ENCODE measurements at places on chromosomes 2 and 18. TPM values are rescaled to one million over a fixed set of nuclear protein-coding genes. Genes with fewer than 3 reads are reported as not detected.

The HOXD9 gene
- total RNA-seq, result 2.4 TPM

The ZNF24 gene
- 75.6 TPM for total RNA-seq

The EPHA4 gene
- total RNA-seq, result 13.1 TPM

The GRB14 gene
- total RNA-seq, result 39.6 TPM

The CENPA gene
- not detected for total RNA-seq

The CDKL4 gene
- total RNA-seq, result 1.3 TPM

The ZNF385B gene
- total RNA-seq, result 2.7 TPM

The DSC3 gene
- 0.21 TPM for total RNA-seq

GRCh38 chr2:98026927-98027522, 31.3 kb upstream of the TMEM131 start:
- peaks cover 7% of the 10 kb centered on the region for H3K4me1 ChIP-seq
- DNase-seq, result no peak
- H3K27ac ChIP-seq, result no peak overlapping the region
- no peaks in the 10 kb centered on the region for H3K36me3 ChIP-seq
- H3K4me3 ChIP-seq, result no peak overlapping the region

- no peak for DNase-seq
- no peaks in the 10 kb centered on the region for H3K4me1 ChIP-seq
- H3K27me3 ChIP-seq, result no peaks in the 10 kb centered on the region
- H3K4me3 ChIP-seq, result no peak overlapping the region
- H3K36me3 ChIP-seq, result no peaks in the 10 kb centered on the region
Measured at GRCh38 chr18:78129260-78129659, 850.4 kb upstream of the SALL3 start.

DNA sequence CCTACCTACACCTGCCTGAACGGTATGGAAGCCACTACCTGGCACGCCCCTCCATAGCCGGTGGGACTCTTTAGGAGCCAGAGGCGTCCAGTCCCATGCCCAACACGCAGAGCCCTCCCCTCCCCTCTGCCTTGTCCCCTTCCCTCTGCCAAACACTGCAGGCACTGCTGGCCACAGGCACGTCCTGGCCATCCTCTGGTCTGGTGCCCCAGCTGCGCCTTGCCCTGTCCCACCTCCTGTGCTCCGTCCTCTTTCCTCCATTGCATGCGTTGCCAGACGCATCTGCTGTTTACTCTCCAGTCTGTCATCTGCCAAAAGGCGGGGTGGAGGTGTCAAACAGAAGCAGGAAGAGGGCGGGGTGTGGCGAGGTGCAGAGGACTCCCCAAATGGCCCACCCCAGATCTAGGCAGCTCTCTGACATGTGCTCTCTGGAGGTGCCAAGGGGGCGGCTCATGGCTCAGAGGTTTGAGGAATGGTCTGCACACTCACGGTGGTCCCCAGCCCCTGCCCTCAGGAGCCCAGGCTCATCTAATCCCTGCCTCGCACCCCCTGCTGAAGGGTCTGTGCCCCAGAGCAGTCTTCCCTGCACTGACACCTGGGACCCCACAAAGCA, 45.1 kb downstream of the HS6ST1 start:
- H3K4me3 ChIP-seq, result no peak overlapping the region
- H3K27ac ChIP-seq, result no peak overlapping the region
- H3K36me3 ChIP-seq, result no peaks in the 10 kb centered on the region

DNA sequence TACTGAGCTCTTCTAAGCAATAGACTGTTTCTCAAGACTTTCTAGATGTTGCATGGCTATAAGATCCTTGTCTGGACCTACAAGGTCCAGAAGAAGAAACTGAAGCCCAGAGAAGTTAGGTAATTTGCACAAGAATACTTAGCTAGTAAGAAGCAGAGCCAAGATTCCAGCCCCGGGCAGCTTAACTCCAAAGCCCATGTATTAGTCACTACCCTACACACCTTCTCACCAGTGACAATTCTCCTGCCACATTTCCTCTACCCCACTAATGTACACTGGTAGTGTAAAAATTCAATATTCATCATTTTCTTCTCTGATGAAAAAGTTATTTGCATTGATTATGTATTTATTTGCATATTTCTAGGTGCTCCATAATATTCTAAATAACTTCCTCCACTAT, 95.5 kb upstream of the CREB1 start:
- no peaks in the 10 kb centered on the region for H3K4me1 ChIP-seq
- H3K4me3 ChIP-seq, result no peak overlapping the region
- no peak for DNase-seq
- H3K27me3 ChIP-seq, result no peaks in the 10 kb centered on the region
- H3K36me3 ChIP-seq, result no peaks in the 10 kb centered on the region

GRCh38 chr2:63320669-63321068, 267.6 kb downstream of the WDPCP start:
- H3K27me3 ChIP-seq, result no peaks in the 10 kb centered on the region
- no peak for DNase-seq
- no peak overlapping the region for H3K27ac ChIP-seq
- no peak overlapping the region for H3K4me3 ChIP-seq
- no peaks in the 10 kb centered on the region for H3K36me3 ChIP-seq

GRCh38 chr2:225091336-225091735, 49.1 kb upstream of the DOCK10 start:
- no peaks in the 10 kb centered on the region for H3K4me1 ChIP-seq
- H3K4me3 ChIP-seq, result no peak overlapping the region
- H3K36me3 ChIP-seq, result no peaks in the 10 kb centered on the region
- H3K27ac ChIP-seq, result no peak overlapping the region
- no peak for DNase-seq
- no peaks in the 10 kb centered on the region for H3K27me3 ChIP-seq

DNA sequence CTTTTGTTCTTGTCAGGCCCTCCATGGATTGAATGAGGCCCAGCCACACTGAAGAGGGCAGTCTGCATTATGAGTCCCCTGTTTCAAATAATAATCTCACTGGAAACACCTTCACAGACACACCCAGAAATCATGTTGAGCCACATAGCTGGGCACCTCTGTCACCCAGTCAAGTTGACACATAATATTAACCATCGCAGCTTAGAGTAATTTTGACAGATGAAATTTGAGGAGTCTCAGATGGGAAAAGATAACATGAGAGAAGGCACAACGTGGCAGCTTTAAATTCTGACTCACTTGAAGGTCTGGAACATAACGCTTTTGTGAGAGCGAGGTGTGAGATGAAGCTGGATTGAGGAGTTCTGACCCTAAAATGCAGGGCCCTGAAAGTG, 70.9 kb upstream of the TMEM87B start:
- peaks cover 33% of the 10 kb centered on the region for H3K36me3 ChIP-seq
- H3K27ac ChIP-seq, result no peak overlapping the region
- no peaks in the 10 kb centered on the region for H3K27me3 ChIP-seq
- peaks cover 15% of the 10 kb centered on the region for H3K4me1 ChIP-seq

DNA sequence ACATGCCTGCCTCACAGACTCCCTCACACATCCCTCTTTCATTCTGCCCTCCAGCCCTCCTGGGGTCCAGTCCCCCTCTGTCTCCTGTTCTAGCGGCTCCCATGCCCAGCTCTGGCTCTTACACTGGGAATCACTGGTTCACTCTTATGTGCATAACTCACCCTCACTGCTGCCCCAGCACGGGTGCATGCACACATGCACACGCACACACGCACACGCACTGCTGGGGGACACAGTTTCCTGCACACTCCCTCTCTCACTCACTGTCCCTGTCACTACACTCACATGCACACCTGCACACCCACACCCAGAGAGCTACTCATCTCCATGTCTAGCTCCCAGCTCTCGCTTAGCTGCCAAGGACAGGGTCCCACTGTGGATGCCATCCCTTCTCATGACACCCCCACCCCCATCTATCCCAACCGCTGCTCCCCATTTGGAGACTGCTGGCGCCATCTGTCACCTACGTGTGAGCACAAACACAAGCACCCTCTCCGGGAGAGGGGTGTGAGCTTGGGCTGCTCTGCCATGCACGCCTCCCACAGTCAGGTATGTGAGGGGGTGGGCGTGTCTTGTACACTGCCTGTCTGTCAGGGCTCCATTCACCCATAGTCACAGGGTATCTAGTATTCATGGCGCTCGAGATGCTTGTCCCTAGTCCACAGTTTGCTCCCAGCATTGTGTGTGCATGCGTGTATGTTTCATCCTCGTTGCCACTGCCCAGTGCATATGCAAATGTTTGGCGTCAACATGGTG, 1.8 kb downstream of the ASIC4 start:
- H3K4me1 ChIP-seq, result no peaks in the 10 kb centered on the region
- no peak overlapping the region for H3K27ac ChIP-seq
- no peaks in the 10 kb centered on the region for H3K36me3 ChIP-seq
- H3K4me3 ChIP-seq, result no peak overlapping the region
- DNase-seq, result no peak

GRCh38 chr2:213229814-213230213, 54.5 kb upstream of the SPAG16 start:
- H3K4me3 ChIP-seq, result no peak overlapping the region
- no peaks in the 10 kb centered on the region for H3K36me3 ChIP-seq
- H3K4me1 ChIP-seq, result no peaks in the 10 kb centered on the region
- no peak for DNase-seq

DNA sequence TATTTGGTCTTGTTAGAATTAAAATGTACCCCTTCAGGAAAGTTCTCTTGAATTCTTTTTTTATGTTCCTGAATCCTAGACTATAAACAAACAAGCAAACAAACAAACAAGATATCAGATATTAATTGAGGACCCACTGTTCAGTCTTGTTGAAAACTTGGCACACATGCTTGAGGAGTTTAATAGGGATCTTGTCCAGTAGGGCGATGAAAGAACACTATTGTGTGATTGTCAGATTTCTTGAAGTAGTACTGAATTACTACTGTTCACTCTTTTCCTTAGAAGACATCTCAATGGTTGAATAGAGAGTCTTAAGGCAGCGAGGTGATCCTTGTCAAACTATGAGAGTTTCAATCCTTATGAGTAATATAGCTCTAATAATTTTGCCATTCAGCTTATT, 130.2 kb downstream of the PTPRM start:
- no peaks in the 10 kb centered on the region for H3K36me3 ChIP-seq
- H3K27me3 ChIP-seq, result no peaks in the 10 kb centered on the region
- no peak overlapping the region for H3K27ac ChIP-seq
- DNase-seq, result no peak
- H3K4me1 ChIP-seq, result no peaks in the 10 kb centered on the region
- no peak overlapping the region for H3K4me3 ChIP-seq

DNA sequence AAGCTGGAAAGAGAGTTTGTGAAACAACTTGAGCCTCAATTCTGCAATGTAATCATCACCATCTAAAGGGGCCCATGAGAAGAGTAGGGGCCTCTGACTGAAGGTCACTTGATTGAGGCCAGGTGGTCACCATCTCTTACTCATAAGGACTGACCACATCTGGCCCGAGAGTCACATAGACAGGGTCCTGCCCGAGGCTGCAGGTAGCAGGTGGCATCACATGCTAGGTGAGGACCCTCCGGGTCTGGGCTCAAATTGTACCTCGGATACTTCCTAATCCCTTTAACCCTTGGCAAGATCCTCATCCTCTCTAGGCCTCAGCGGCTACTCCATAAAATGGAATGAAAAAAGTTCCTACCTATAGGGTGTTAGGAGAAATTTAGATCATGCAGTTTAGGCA, 16.7 kb downstream of the FHL2 start:
- peaks cover 40% of the 10 kb centered on the region for H3K36me3 ChIP-seq
- H3K4me3 ChIP-seq, result no peak overlapping the region
- no peak for DNase-seq
- H3K4me1 ChIP-seq, result peaks cover 5% of the 10 kb centered on the region
- peak overlapping the region; percentile 70 for H3K27ac ChIP-seq

All from adrenal gland (tissue), 19 donors.